ENCODE measurements at places on chromosomes 7 and 10.

- no peak for DNase-seq
Measured at GRCh38 chr10:93154531-93154930, 80.8 kb downstream of the CYP26A1 start.

GRCh38 chr10:96716390-96716789 lies 3.9 kb downstream of the PIK3AP1 start:
- DNase-seq: no peak

GRCh38 chr10:74314166-74314565 lies 163.1 kb downstream of the ADK start:
- DNase-seq: no peak

- no peak for DNase-seq
Measured at GRCh38 chr7:106034383-106034782, 71.3 kb downstream of the CDHR3 start.

- DNase-seq: no peak
Measured at GRCh38 chr10:13773043-13773442, 186.3 kb downstream of the PRPF18 start.

DNA sequence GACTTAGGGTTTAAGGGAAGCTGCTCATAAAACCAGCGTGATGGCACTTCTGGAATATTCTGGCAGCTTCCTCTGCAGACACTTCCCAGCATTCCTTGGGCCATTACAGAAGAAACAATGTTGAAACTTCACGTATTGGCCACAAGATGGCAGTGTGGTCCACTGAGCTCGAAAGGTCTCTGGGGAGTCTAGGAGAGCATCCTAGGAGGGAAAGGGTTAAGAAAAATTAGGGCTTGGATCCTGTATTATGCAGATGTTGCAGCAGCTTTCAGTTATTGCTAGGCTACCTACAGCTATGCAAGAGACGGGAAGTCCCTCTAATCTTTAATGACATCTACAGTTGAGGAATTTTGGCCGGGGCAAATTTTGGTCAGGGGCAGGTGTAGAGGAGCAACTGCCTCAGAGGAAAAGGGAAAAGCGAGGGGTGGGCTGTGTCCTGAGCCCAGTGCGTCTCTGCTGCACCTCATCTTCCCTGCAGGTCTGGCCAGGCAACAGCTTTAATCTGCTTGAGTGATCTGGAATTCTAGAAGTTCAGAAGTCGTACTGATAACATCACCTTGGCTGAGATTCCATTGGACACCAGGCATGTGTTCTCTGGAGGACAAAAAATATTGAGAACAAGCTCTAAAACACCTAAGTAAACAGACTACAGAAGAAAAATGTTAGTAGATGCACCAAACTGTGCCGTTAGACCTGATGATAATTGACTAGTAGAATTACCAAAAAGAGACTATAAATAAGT lies 220.8 kb upstream of the PRSS58 start:
- no peak for DNase-seq

- no peak for DNase-seq
Measured at GRCh38 chr7:140348161-140348849, 50.0 kb downstream of the SLC37A3 start.

GRCh38 chr7:2680792-2681490 lies 7.1 kb upstream of the AMZ1 start:
- peak; percentile 17 for DNase-seq

- DNase-seq: no peak
Measured at GRCh38 chr10:79153745-79154144, 85.0 kb downstream of the ZMIZ1 start.

DNA sequence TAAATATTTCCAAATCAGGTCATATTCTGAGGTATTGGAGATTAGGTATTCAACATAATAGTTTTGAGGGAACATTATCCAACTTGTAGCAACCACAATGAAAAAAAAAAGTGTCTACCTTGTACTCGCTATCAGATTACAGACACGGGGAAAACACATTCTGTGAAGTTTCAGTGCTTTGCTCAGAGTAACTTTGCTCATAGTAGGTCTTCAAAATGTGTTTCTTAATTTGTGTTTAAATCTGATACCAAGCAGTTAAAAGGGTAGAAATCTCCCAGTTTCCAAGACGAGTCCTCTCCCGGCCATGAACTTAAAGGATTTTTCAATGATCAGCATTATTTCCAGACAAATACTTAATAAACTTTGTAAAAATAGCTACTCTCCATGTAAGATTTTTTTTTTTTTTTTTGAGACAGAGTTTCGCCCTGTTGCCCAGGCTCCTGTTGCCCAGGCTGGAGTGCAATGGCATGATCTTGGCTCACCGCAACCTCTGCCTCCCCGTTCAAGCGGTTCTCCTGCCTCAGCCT lies 39.2 kb downstream of the DDIT4 start:
- DNase-seq: no peak

DNA sequence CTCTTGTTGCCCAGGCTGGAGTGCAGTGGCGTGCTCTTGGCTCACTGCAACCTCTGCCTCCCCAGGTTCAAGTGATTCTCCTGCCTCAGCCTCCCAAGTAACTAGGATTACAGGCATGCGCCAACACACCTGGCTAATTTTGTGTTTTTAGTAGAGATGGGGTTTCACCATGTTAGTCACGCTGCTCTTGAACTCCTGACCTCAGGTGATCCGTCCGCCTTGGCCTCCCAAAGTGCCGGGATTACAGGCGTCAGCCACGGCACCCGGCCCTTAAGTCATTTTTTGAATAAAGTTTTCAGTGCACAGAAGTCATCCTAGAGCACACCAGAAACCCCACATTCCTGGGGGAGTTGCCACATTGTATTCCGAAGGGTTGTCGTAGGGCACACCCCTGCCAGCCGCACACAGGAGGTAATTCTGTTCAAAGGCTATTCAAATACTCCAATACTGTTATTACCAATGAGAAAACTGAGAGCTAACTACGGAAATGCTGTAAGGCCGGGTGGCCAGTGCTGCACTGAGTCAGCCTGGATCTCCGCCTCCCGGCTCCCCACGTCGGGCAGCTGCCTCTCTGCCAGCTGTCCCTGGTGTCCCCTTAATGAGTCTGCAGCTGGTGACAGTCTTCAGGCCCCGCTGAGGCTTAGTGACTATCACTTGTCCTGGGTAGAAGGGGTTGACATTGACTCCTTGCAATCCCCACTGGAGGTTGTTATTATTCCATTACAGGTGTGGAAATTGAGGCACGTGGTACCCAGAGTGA lies 8.6 kb upstream of the RFC2 start:
- no peak for DNase-seq

DNA sequence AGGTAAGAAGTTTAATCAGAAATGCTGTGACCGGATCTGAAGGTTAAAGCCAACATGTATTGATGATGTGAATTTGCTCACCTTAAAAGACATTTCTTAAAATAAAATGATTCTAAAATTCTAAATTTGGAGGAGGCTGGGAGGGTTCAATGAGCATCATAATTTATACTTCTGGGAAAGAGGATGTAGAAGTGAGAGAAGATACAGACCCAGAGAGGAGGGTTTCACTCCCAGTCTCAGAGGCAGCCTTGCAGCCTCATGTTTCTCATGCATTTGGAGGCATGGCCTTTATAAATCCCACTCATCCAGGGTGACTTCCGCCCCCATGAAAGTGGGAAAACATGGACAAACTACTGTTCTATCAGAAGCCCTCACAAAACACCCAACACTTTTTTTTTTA lies 305.6 kb upstream of the PITRM1 start:
- DNase-seq: no peak

GRCh38 chr10:2106641-2107040 lies 369.3 kb upstream of the ADARB2 start:
- DNase-seq: no peak

GRCh38 chr10:92873029-92873428 lies 24.7 kb downstream of the EXOC6 start:
- no peak for DNase-seq

GRCh38 chr7:26460351-26461085 lies 168.9 kb downstream of the SNX10 start:
- DNase-seq: no peak

GRCh38 chr10:110701617-110701971 lies 57.5 kb downstream of the RBM20 start:
- no peak for DNase-seq

DNA sequence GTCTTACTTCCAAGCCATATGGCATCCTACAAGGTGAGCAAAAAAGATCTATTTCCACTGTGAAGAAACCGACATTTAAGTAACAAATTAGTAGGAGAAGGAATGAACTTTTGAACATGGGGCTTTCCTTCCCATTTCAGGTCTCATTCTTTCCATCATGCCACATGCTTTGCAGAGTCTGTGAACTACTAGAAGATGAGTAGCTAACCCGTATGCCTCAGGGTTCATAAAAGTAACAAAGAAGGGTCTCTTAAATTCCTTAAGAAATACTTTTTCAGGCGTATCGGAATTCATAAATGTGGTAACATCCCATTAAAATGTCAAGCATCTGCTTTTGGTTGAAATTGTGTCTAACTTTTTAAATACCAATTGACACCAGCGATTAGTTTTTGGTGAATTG lies 81.3 kb upstream of the TNS3 start:
- DNase-seq: no peak

GRCh38 chr7:128459394-128459878 lies 3.8 kb downstream of the HILPDA start:
- DNase-seq: peak; percentile 19

- no peak for DNase-seq
Measured at GRCh38 chr10:115968236-115968635, 304.8 kb downstream of the GFRA1 start.

GRCh38 chr10:108632144-108632543 lies 1291.2 kb downstream of the XPNPEP1 start:
- DNase-seq: no peak

DNA sequence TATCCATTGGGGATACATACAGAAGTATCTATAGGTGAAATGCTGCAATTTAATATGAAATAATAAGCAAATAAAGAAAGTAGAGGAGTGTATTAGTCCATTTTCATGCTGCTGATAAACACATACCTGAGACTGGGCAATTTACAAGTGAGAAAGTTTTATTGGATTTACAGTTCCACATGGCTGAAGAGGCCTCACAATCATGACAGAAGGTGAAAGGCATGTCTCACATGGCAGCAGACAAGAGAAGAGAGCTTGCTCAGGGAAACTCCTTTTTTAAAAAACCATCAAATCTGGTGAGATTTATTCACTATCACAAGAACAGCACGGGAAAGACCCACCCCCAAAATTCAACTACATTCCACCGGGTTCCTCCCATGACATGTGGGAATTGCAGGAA lies 82.8 kb upstream of the TRIM24 start:
- DNase-seq: no peak

GRCh38 chr10:60197206-60197605 lies 192.5 kb downstream of the ANK3 start:
- DNase-seq: no peak

DNA sequence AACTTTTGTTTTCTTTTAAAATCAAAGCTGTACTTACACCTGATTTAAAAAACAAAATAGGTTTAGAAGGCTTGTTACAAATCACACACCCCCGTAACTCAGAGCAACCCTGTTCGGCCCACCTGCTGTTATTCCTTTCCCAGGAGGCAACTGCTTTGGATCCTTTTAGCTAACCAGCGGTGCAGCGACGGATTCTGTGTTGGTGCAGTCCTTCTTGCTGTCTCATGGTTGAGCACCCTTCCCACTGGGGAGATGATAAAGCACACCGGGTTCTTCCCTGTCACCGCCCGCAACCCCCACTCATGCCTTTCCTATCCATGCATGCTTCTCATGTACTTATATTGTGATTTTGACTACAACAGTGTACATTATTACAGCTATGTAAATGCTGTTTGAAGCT lies 24.8 kb upstream of the MKI67 start:
- DNase-seq: no peak

DNA sequence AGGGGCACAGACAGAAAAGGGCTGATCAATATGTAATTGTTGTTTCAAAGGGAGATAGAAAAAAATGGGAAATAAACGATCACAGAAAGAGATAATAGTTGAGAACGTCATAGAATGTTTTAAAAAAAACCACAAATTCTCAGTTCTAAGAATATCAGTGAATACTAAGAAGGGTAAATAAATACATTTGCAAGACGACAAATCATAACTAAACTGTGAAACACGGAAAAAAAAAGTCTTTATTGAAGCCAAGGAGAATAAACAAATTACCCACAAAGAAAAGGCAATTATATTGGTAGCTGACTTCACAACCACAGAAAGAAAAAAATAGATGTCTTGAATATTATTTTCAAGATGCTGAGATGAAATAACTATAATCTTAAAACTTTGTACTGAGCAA lies 305.2 kb upstream of the STEAP1 start:
- no peak for DNase-seq

- no peak for DNase-seq
Measured at GRCh38 chr10:18594574-18595156, 56.7 kb downstream of the NSUN6 start.

- DNase-seq: no peak
Measured at GRCh38 chr10:132974886-132975830, 32.8 kb upstream of the CFAP46 start.

- no peak for DNase-seq
Measured at GRCh38 chr7:35289376-35289775, 35.5 kb upstream of the TBX20 start.

- DNase-seq: no peak
Measured at GRCh38 chr10:23886355-23886754, 322.6 kb upstream of the KIAA1217 start.

DNA sequence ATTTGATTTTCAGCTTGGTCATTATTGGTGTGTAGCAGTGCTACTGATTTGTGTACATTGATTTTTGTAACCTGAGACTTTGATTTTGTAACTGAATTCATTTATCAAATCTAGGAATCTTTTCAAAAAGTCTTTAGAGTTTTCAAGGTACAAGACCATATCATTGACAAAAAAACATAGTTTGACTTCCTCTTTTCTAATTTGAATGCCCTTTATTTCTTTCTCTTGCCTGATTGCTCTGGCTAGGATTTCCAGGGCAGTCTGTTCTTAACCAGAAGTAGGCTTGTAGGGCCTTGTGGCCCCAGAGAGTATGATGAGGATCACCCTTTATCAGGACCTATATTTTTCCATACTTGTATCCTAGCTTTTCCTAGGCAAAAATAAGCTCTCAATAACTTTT lies 234.5 kb upstream of the FZD1 start:
- no peak for DNase-seq

- no peak for DNase-seq
Measured at GRCh38 chr7:102044984-102045673, 227.7 kb downstream of the CUX1 start.

GRCh38 chr10:129727071-129727470 lies 237.0 kb downstream of the EBF3 start:
- no peak for DNase-seq

DNA sequence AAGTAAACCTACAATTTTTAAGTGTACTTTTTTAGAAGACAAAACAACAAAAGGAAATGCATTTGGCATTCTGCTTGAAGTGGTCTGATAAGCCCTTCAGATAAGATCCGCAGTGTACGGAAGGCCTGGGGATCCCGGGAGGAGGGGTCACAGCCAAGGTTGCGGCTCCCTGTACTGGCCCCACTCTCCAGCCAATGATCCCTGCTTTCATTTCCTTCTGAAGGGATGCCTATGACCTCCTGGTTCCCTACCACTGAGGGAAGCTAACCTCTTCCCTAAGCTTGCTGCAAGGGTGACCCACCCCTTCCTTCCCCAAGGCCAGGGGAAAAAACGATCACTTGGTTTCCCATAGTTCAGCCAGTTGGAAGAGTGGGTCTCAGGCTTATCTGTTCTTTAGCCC lies 5.3 kb downstream of the DENND2A start:
- no peak for DNase-seq
